ENCODE measurements at places on chromosomes 3 and 15.

GRCh38 chr3:69698728-69699127, 40.5 kb upstream of the MITF start:
- no peak for DNase-seq

DNA sequence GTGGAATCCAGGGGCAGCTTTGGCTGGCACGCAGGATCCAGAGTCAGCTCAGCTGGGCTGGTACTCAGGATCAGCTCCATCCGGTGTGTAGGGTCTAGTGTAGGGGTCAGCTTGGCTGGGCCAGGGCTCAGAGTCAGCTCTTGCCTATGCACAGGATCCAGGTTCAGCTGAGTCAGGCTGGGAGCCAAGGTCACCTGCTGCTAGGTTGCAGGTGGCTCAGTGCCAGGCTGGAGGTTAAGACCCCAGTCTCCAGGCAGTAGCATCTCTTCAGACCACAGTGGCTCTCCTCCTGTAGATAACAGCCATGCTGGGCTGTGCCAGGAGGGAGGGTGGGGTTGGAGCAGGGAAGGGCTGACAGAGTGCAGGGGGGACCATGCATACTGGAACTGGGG, 1.8 kb downstream of the HYAL3 start:
- DNase-seq = no peak

- DNase-seq = no peak
These were observed 304.2 kb upstream of the LMCD1 start for GRCh38 chr3:8197384-8197783.

DNA sequence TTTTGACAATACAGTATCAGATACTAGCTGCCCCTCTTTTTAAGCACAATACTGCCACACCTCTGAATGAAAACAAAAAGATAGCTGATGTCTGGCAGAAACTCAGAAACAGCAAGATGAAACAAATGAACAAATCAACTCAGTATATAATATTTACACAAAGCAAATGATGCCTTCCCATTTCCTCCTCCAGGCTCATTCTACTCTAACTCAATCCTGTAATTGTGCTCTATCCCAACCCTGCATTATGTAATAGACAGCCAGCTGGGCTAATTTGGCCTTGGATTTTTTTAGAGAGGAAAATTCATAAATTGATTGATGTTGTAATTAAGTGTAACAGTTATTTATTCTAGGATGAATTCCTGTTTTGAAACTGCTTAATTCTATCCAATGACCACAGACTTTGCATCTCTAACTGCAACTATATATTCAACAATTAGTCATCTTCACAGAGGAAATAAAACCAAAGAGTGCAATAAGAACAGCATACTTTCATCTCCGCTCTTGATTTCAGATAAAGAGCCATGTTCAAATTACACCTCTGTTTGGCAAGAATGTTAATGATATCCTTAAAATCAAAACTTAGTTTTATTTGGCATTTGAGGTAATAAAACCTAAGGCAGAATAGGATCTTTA, 6.1 kb downstream of the ATG3 start:
- DNase-seq = no peak

DNA sequence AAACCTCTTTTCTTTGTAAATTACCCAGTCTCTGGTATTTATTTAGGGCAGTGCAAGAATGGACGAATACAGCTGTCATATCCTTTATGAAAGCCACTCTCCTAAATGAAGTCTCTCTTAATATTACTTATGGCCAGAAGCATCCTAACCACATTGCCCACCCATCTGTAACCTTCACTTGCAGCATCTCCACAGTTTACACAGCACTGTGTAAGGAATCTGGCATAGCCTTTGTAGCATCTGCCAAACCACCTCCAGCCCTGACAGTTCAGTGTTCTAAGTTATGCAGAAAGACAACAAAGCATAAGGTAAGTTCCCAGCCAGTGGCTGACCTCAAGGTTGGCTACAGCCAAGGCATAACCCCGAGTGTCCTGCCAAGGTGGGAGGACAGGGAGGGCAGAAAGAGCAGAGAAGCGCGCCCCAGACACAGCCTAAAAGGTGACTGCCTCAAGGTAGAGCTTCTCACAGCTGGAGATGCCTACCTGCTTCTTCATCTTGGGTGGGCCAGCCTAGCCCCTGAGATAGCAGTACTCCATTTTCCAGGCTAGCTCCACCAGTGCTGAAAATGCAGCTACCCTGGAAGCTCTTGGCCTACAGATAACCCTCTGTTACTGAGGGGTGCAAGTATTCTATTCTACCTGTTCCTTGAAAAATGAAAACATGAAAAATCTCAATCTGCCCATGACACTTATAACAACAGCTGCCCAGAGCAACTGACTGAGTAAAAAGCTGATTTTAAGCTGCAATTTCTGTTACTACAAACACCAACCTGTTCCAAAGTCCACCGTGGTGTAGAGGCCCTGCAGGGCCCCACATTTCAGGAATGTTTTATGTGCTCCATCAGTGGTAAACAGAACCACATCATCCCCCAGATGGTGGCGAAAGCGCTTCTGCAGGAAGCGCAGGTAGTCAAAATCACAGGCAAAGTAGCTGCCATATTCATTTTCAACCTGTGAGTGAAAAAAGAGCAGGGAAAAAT, 39.3 kb downstream of the GLB1 start:
- DNase-seq = no peak

DNA sequence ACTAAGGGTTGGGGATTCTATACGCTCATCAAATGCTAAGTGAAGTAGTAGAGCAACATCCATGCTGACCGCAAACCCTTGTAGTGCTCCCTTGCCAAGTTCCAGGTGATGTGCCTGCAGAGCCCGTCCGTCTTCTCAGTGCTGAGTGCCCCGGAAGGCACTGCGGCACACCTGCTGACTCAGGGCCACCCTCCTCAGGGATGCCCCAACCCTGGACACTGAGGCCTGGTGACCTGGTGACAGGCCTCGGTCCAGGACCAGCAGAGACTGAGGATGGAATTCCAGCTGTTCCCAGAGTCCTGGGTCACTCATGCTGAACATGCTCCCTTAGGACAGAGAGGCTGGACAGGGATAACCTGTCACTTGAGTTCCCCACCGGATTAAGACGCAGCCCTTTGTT, 422.5 kb downstream of the OCA2 start:
- no peak for DNase-seq

DNA sequence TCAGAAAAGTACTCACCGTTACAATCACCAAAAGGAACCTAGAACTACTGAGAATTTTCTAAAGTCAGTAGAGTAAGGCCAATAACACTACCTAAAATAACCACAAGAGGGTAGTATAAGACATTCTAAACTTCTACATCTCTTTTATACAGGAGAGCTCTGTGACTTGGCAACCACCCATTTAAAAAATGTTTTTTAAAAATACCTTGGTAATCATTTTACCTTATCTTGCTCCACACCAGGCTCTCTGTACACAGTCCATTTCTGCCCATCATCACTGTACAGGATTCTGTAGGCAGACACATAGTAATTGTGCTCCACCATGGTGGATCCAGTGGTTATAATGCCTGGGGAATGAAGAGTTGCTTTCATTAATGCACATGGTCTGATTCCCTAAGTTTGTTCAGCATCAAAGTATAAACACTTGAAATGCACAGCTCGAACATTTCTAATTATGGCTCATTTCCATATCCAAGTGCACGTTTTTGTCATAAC, 54.5 kb downstream of the ST3GAL6 start:
- peak; percentile 22 for DNase-seq

DNA sequence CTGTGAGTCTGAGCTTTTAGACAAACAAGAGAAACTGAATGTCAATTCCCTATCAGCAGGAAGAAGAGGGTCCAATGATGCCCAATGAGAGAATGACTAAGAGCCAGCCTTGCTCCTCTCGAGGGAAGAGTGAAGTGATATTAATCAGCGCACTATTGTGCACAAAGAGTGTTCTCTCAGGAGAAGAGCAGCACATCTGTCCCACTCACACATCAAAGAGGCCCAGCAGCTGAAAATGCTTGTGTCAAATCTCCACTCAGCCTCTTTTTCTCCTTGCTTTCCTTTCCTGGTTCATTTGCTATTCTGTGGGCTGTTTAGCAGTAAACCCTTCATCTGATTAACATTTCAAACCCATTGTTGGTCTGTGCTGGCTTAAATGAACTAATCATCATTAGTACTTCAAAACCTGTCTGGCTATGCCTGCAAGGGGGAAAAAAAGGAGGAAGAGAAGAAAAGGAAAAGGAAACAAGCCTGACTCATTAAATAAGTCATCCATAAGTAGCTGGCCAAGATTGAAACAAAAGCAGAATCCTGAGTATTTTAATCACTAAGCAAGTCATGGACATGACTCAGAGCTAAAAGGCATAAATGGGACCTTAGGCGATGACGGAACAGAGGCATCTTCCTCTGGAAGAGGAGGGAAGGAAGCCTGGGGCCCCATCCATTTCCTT, 912.7 kb downstream of the TUSC7 start:
- DNase-seq = no peak

GRCh38 chr15:33860754-33861153, 107.5 kb upstream of the CHRM5 start:
- no peak for DNase-seq

- no peak for DNase-seq
These were observed 47.3 kb downstream of the SYNPR start for GRCh38 chr3:63325386-63325785.

All from CMK (cell line).